ENCODE measurements at places on chromosomes 1 and 21. TPM values are rescaled to one million over a fixed set of nuclear protein-coding genes. Genes with fewer than 3 reads are reported as not detected.

DNA sequence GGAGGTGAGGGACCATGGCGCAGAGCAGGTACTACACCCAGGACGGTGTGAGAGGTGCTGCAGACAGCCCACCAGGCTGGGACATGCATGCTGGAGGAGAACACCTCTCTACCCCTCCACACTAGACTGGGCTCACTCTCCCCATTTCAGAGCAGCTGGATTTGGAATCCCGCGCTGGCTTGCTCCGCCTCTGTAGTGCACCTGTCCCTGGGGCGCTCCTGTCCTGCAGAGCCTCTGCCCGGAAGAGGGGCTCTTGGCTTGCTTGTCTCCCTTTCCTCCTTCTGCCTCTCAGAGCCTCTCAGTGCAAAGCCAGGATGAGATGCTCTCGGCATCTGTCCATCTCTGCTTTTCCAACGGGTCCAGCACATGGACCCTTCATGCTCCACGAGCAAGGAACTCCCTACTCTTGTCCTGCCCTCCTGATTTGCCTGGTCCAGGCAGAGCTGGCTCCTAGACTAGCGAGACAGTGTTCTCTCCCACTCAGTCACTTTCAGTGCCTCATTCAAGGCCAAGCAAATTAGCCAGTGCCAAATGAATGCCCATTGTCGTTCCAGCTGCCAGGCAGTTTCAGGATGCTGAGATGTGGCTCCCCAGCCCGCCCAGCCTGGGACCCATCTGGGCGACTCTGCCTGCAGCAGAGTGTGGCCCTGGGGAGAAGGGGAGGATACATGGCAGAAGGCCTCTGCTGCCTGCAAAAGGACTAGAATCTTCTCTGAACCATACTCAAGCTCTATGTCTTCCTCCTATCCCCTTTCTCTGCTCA, 33.7 kb downstream of the CDCA8 start:
- no peak for ATAC-seq

DNA sequence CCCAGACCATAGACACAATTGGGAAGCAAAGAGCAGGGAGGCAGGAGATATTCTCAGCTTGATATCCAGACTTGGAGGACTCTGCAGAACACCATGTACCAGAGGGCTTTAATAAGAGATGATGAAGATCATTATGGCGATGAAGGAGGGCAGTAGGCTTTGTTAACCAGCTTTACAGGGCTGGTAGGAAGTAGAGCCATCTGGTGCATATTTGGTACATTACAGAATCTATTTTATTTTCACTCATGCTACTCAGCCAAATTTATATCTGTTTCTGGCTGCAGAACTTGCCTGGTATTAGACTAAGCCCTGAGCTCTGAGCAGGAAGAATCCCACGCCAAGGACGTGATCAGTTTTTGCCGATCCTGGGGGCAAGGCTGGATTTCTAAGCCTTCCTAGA, 61.8 kb upstream of the SYT6 start:
- ATAC-seq = no peak

DNA sequence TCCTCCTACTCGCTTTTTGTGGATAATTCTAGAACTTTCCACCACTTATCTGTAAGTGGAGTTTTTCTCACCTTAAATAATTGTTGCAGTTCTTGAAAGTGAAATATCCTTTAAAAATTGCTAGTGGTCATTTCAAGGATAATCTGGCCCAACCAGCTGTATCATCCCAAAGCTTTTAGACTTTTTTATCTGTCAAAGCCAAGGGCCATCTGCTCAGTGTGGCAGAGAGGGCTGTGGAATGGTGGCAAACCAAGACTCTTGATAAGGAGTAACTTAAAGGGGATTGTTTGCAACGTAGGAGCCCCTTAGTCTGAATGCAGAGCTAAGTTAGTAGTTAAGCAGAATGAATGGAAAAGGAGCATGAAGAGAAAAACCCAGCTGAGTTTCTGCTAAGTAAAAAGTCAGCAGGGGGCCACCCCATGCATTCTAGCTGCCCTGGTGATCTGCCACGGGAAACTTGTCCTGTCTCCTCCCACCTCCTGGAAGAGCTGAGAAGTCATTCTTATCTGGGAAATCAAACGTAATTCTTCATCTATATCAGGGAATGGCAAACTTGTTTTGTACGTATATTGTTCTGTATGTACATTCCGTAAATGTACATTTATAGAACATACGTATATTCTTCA, 169.3 kb downstream of the PRDM2 start:
- no peak for ATAC-seq

DNA sequence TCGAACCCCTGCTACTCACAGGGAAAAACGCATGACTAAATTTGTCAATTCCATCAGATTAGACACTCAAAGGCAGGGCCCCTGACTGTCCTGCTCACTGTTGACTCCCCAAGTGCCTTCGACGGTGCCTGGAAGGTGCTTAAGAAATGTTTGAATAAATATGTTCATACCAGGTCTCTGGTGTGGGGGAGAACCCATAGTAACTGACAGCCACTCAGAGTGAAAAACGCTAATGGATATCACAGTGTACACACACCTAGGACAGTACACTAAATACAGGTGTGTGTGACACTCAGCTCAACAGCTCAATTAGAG, 39.7 kb upstream of the WASF2 start:
- ATAC-seq = no peak

GRCh38 chr1:56060906-56061305, 518.5 kb downstream of the PLPP3 start:
- no peak for ATAC-seq

The HEYL gene
- total RNA-seq = not detected

The CACNA1S gene
- total RNA-seq = not detected

Measured in activated T-helper 17 cell treated with anti-CD3 and anti-CD28 coated beads, Interleukin-2, amount 50 U/mL, for 72 hours (primary cell).